Uterus (tissue), 4 donors: ENCODE measurements at places on chromosomes 2 and 18. TPM values are rescaled to one million over a fixed set of nuclear protein-coding genes. Genes with fewer than 3 reads are reported as not detected.

- no peak for DNase-seq
Observed at GRCh38 chr2:168678153-168678853, 124.1 kb upstream of the NOSTRIN start.

PHOSPHO2 gene
- 8.9 TPM for total RNA-seq

DNA sequence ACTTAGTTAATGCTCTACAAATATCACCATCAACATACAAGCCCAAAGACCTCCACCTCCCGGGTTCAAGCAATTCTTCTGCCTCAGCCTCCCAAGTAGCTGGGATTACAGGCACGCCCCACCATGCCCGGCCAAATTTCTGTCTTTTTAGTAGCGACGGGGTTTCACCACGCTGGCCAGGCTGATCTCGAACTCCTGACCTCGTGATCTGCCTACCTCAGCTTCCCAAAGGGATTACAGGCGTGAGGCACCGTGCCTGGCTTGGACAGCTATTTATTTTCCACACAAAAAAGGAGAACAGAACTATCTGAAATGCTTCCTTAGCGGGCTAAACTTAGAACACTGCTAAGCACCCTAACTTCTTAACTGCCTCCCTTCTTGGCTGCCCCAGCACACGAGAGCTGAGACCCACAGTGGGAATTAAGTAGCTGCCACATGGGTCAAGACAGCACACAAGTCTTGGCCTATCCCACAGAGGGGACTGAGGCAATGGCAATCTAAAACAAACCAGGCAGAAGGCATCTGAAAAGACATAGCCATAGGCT lies 24.8 kb downstream of the CYTIP start:
- DNase-seq: no peak

GRCh38 chr2:168573128-168573903 lies 117.2 kb downstream of the CERS6 start:
- DNase-seq: peak; percentile 30

ALK gene
- 0.06 TPM for total RNA-seq

- DNase-seq: no peak
Observed at GRCh38 chr2:233407771-233408181, 53.5 kb downstream of the DGKD start.

PXDN gene
- 88.7 TPM for total RNA-seq

GRCh38 chr2:165902934-165903333 lies 50.6 kb downstream of the TTC21B start:
- no peak for DNase-seq

UGT1A8 gene
- not detected for total RNA-seq

DNA sequence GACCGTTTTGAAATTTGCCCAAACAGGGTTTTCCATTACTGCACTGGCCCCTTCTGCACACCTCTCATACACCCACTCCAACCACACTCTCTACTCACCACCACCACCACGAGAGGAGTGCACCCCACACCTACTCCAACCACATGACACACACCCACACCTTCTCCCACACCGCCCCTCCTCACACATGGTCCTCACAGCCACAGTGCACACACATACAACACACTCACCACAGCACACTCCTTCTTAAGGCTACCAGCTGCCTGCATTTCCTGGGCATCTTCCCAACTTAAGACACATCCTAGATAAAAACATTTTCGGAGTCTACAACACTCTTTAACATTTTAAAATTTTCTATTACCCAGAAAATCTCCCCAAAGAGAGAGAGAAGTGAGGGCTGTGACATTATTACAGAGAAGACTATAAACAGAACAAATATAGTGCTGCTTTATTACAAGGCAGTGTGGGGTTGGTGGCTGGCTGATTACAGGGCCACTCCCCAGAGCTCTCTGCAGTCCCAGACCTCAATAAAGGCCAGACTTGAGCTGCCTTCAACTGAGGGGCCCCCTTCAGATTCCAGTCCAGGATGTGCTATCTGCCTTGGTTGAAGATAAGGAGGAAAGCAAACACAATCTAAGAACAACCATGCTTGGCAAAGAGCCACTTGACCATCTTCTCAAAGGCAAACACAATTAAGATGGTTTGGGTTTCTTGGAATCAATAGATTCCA lies 36.1 kb downstream of the NHEJ1 start:
- no peak for DNase-seq
